ENCODE measurements at places on chromosomes 11 and 22. TPM values are rescaled to one million over a fixed set of nuclear protein-coding genes. Genes with fewer than 3 reads are reported as not detected.

The FLRT1 gene
- total RNA-seq, result 0.20 TPM

The MPZL3 gene
- total RNA-seq, result 10.9 TPM

The TNNI2 gene
- not detected for total RNA-seq

The PAMR1 gene
- total RNA-seq, result 4.7 TPM

The GUCY1A2 gene
- total RNA-seq, result 0.77 TPM

The DEPDC7 gene
- 7.5 TPM for total RNA-seq

The GPR83 gene
- total RNA-seq, result 0.13 TPM

The IGSF22 gene
- 1.3 TPM for total RNA-seq

The OLFML1 gene
- total RNA-seq, result 4.5 TPM

The BTG4 gene
- total RNA-seq, result not detected

The MMP11 gene
- 2.3 TPM for total RNA-seq

The TMEM126B gene
- 47.7 TPM for total RNA-seq

The MYRF gene
- 8.8 TPM for total RNA-seq

Data from colonic mucosa (tissue), 4 donors.